HCT116 (cell line): ENCODE measurements at places on chromosomes 4 and X.
A peak's percentile ranks its signal among the peaks of the same experiment; 100 is the strongest.

- peak; percentile 10 for DNase-seq
These were observed 214.8 kb downstream of the SLC4A4 start for GRCh38 chr4:71553605-71554004.

GRCh38 chr4:70855464-70855863 lies 15.8 kb upstream of the GRSF1 start:
- DNase-seq = no peak

- DNase-seq = no peak
These were observed 73.1 kb downstream of the CXXC4 start for GRCh38 chr4:104421566-104421965.

DNA sequence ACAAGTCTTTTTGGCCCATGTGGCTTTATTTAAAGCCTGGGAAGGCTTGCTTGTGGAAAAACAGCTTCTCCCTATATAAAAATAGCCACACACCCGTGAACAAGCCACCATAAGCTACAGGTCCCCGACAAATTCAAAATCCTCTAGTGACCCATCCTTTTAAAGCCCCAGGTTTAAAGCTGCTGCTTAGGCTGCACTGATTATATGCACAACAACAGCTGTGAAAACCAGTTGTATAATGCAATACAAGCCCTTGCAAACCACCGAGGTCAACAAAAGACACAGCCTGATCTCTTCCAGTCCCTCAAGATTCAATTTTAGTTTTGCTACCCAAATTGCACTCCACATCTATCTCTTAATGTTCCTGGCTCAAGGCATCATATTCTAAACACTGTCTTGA lies 186.0 kb upstream of the WDFY3 start:
- DNase-seq = no peak

DNA sequence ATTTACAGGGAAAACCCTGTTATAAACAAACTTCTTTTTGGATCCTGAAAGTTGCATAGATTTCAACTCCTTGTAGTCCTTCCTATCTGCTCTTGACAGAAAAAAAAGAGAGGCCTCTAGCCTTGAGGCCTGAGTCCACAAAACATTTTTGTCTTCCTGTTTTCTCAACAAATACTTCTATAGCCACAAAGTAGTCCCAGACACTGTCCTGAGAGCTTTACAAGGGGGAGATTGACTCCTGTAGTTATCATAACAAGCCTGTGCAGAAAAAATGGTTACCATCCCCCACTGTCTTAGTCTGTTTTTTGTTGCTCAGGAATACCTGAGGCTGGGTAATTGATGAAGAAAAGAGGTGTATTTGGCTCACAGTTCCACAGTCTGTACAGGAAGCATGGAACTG lies 35.2 kb downstream of the PCDH7 start:
- no peak for DNase-seq

- DNase-seq = no peak
These were observed 849.3 kb upstream of the PCDH10 start for GRCh38 chr4:132299841-132300240.

DNA sequence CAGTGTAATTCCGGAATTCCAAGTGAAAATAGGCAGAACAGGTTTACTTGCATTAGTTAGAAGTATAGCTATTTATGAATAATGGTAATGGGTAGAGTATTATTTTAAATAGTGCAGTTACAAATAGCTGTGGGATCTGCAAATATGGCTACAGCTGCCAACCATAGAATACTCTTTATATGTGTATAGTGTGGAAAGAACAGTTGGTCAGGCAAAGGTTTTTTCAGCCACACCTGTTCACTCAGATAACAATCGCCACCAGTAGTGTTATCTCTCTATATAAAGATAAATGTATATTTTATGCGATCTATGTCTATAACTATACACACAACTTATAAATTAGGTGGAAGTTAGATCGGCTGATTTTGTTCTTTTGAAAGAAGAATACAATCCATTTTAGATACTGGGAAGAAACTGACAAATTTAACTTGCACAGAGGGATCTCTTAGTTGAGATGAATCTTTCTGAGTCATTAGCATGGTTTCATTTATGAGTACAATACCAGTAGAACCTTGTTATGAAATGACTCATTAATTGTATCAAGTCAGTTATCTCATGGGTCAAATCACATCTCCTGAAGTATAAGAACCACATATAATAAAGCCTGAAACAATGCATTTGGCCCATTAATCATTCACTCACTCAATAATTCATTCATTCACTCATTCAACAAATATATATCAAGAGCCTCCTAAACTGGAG lies 100.9 kb upstream of the NR3C2 start:
- no peak for DNase-seq

- no peak for DNase-seq
These were observed 43.6 kb downstream of the TLR10 start for GRCh38 chr4:38738940-38739803.

GRCh38 chr4:76420762-76421581 lies at the start of gene CCDC158:
Gene CCDC158, minus strand, starts transcription at chr4:76421141. Its CDS starts 17,934 bp downstream, at chr4:76403207.
- no peak for DNase-seq

DNA sequence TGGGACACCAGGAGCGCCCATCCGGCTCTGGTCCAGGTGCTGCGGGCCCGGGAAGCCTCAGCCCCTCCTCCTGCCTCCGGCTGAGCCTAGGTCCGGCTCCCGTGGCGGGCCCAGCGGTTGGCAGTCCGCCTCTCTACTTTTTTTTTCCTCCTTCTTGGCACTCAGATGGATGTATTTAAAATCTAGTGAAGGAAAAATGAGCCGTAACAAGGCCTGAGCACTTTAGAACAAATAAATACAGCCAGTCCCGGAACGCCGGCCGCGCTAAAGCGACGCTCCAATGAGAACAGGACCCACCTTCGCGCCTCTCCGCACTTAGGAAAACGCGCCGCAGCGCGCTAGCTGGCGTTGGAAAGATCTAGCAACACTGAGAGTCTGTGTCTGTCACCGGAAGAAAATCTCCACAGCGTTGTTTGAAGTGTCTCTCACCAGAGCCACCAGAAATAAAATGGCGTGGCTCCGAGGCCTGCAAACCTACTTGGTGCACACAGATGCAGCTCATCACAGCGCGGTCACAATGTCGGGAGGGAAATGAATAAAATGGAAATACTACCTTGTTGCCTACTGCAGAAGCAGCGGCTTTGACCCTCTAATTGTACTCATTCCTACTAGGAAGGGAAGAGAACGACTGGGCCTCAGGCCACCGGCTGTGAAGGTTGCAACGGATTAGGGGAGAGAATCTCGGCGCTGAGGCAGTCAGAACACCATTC lies 4.7 kb downstream of the NEUROG2 start:
- DNase-seq = no peak

- DNase-seq = peak; percentile 27
These were observed 8.7 kb downstream of the KIAA1210 start for GRCh38 chrX:119118780-119119395.

- DNase-seq = no peak
These were observed 195.2 kb downstream of the KDR start for GRCh38 chr4:54930226-54930625.
